H54 (cell line): ENCODE measurements at places on chromosomes 13 and 19.

DNA sequence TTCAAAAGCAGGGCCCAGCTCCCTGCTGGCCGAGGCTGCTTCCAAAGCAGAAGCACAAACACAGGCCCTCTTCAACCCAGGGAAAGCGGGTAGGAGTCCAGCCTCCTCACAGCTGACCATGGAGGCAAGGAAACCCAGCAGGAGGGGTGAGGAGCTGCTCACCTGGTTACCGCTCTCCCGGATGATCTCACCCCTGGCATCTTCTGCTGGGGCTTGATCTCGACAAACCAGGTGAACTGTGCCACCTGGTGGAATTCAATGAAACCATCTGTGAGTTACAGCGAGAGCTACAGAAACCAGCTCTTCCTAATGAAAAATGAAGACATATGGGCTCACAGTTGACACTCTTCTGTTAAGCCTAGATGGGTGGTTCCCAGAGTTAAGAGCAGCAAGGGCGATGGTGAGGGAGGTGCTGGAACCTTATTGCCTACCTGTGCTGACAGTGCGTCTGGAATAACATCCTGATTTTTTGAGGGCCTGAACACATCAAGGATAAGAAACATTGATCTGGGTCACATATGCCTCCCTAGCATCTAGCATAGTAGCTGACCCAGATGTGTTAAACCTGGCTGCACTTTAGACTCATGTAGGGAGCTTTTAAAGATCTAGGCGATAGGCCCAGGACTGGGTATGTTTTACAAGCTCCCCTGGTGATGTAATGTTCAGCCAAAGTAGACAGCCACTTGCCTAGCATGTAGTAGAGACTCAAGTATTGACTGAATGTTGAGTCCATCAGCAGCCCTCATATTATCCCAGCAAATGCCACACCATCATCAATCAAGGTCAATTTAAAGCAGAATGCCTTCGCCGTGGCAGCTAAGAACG is 6.1 kb downstream of the DHRS12 start:
- DNase-seq = no peak

DNA sequence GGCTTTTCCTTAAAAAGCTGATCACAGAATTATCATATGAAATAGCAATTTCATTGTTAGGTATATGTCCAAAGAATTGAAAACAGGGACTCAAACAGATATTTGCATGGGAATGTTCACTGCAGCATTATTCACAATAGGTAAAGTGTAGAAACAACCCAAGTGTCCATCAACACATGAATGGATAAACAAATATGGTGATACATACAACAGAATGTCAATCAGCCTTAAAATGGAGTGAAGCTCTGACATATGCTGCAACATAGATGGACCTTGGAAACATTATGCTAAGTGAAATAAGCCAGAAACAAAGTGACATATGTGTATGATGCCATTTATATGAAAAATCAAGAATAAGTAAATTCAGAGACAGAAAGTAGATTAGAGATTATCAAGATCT is 6.1 kb upstream of the CEACAM1 start:
- DNase-seq = no peak

DNA sequence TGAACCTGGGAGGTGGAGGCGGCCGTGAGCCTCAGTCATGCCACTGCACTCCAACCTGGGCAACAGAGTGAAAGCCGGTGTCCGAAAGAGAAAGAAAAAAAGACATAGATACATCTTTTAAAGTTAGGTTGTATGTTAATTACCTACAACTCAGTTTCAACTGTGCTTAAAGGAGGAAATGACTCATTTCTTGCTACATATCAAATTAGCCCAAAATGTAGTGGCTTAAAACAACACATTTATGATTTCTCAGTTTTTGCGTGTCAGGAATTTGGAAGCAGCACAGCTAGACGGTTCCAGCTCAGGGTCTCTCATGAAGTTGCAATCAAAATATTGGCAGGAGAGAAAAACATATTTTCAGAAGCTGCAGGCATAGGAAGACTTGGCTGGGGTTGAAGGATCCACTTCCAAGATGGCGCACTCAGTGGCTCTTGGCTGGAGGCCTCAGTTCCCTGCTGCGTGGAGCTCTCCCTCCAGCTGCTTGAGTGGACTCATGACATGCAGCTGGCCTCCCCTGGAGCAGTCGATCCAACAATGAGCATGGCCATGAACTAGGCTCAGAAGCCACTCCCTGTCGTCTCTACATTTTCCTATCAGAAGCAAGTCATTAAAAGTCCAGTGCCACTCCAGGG is 7.1 kb downstream of the LDLR start:
- DNase-seq = no peak

GRCh38 chr19:2047449-2048103 is 3.5 kb downstream of the MKNK2 start:
- DNase-seq = peak; percentile 75

- no peak for DNase-seq
These were observed 39.7 kb downstream of the SOX1 start for GRCh38 chr13:112106478-112107141.

- peak; percentile 90 for DNase-seq
These were observed 10.8 kb downstream of the F2RL3 start for GRCh38 chr19:16899566-16900075.

GRCh38 chr19:46386151-46386550 is 27.2 kb downstream of the CCDC8 start:
- no peak for DNase-seq

- no peak for DNase-seq
These were observed 7.3 kb upstream of the LINGO3 start for GRCh38 chr19:2315121-2315817.
